ENCODE measurements at places on chromosomes 12 and 14.

GRCh38 chr12:75951399-75952278 lies 79.9 kb downstream of the PHLDA1 start:
- DNase-seq, result no peak

DNA sequence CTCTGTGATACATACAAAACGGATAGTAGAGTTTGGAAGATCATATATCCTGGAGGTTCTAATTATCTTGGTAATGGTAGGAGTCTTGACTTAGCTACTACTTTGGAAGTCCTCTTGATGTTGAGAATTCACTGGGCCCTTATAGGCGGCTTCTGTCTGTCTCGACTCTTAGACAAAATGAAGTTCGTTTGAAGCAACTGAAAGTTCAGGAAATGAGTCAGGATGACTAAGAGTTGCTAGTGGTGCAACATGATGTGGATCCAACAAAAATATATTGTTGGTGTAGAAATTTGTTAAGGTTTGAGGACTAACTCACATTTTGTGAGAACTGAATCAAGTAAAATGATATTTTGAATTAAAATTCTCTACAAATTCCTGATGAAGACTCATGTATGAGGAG lies 272.7 kb downstream of the AEBP2 start:
- DNase-seq, result no peak

GRCh38 chr12:84910549-84911241 lies 1.9 kb downstream of the SLC6A15 start:
- no peak for DNase-seq

DNA sequence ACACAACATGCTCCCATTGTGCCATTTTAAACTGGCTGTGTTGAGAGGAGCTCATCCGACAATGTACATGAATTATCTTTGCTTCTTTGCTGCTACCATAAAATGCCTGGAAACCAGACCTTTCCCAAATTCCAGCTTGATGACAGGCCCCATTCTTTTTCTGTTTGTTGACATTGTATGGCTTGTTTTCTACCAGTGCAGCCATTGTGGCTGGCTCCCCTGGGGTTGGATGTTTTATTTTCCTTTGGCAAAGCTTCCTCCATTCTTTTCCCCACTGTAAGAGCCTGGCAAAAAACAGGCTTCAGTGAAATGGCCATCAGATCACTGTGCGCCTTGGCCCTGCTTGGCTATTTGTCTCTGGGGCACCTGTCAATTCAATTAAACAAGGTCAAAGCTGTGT lies 532.5 kb downstream of the VRK1 start:
- DNase-seq, result no peak

GRCh38 chr14:50357124-50357523 lies 39.6 kb downstream of the CDKL1 start:
- no peak for DNase-seq

- no peak for DNase-seq
Observed at GRCh38 chr12:117473856-117474255, 112.4 kb upstream of the NOS1 start.

DNA sequence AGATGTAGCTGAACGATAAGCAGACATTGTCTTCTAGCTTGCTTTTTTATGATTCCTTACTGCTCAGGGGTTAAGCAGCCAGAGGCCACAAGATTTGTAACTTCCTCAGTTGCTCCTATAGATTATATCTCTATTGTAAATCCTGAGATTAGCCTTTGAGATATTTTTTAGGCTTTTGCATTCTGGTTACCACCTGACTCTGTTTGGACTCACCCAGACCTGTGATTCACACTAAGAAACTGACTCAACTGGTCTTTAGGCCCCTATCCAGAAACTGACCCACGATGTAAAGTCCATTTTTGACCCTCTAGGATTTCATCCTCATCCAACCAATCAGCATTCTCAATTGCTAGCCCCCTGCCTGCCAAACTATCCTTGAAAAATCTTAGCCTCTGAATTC lies 194.4 kb downstream of the RASSF9 start:
- no peak for DNase-seq
